ENCODE measurements at places on chromosomes 5 and 9.
A peak's percentile ranks its signal among the peaks of the same experiment; 100 is the strongest.

DNA sequence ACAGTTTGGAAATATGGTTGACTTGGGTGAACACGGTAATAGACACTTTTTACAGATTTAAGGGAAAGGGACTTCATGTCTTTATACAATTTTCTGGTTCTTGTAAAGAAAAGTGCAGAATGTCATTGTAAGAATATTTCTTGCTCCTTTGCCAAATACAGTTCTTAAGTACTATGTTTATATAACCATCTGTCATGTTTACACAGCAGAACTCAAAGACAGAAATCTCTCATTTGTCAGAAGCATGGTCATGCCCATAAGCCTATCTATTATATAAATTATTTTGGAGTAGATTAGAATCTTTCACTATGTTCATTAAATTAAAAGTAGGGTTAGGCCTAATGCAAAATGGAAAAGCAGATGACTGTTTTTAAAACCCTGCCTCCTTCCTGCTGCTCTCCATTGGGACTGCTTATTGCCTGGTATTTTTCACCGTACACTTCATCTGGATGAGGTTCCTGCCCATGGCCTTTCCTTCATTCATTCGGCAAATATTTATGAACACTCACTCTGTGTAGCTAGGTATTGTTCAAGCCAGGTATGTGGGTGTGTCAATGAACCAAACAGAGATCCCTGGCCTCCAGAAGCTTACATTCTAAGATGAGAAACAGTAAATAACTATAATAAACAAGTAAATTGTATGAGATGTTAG, 558.1 kb downstream of the NR2F1-AS1 start:
- peak; percentile 17 for DNase-seq

DNA sequence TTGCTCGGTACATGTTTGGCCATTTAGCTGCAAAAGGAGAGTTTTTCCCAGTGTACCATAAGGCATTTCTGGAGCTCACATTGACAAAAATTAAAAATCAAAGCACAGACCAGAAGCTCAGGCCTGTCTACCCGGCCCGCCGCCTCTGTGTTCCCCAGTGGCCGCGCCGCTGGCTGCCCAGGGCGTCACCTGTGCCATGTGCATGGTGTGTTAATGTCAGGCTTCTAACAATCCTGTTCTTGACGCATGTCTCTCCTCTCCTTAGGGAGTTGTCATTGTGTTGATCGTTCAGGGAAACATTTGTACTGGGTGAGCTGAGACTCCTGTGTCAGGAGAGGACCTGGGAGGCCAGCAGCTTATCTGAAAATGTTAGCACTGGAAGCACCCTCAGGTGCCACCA, 9.6 kb upstream of the NTNG2 start:
- DNase-seq: no peak

- DNase-seq: peak; percentile 49
Measured at GRCh38 chr9:126419475-126419874, 92.8 kb downstream of the MVB12B start.

GRCh38 chr9:36970007-36970888, 63.8 kb downstream of the PAX5 start:
- DNase-seq: no peak

Measured in astrocyte (in vitro differentiated cells and primary cell).